ENCODE measurements at places on chromosomes 16 and 17.
A peak's percentile ranks its signal among the peaks of the same experiment; 100 is the strongest.

GRCh38 chr17:4560837-4561256 lies 470 bp upstream of the GGT6 start:
- DNase-seq, result no peak

DNA sequence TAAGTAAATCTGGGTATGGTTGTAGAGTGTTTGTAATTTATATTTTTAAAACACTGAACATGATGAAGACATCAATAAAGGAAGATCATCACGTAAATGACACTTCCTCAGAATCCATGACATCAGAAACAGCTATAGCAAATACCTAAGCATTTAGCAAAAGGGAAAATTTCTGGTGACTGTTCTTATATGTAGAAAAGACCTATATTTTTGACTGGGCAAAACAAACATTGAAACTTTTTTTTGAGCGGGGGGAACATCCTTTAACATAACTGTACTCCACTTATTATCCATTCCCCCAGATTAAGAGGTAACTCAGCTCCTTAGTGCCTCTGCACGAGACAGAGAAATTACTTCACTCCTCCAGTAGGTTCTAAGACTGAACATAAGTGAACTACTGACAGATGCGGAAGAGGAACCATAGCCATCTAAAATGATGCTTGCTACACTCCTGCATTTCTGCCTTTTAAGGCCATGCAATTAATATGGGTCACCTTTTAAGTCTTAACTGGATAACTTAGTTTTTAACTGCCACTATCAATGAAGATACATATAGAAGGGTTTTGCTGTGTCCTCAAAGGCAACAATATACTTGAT lies 9.4 kb downstream of the CRYBA1 start:
- DNase-seq, result no peak

- no peak for DNase-seq
Measured at GRCh38 chr16:5619304-5619703, 521.7 kb upstream of the EEF2KMT start.

DNA sequence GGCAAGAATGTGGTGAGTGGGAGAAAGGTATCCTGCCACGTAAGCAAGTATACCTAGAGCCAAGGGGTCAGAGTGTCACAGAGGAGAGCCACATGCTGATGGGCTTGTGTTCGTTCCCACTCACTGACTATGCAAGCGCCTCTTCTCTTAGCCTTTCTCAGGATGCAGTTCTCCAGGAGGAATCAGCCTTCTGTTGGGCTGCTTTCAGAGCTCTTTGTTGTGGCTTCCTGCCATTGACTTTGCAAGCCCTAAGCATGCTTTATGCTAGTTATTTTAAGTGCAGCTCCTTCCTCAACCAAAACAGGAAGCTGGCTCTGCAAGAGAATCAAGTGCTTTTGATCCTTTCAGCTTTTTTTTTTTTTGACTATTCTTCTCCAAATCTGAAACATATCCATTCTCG lies 66.6 kb downstream of the SIAH1 start:
- peak; percentile 74 for DNase-seq

- DNase-seq, result no peak
Measured at GRCh38 chr16:55040366-55041086, 109.9 kb downstream of the IRX5 start.
